Sigmoid colon (tissue), 7 donors: ENCODE measurements at places on chromosomes 5 and 9. TPM values are rescaled to one million over a fixed set of nuclear protein-coding genes. Genes with fewer than 3 reads are reported as not detected.

The MZB1 gene
- total RNA-seq: 2.2 TPM

The SPARC gene
- 821 TPM for total RNA-seq

The WHRN gene
- total RNA-seq: 7.8 TPM

The ORM2 gene
- not detected for total RNA-seq

The MAT2B gene
- total RNA-seq: 90.3 TPM

The PCDHGB7 gene
- 16.6 TPM for total RNA-seq

The RORB gene
- total RNA-seq: 0.82 TPM

The MAMDC4 gene
- total RNA-seq: 2.7 TPM
